NCI-H1092 treated with DMSO at 0.1 percent for 48 hours (cell line): ENCODE measurements at places on chromosomes 7 and 10.

GRCh38 chr10:97499561-97500296, 1.0 kb downstream of the UBTD1 start:
- DNase-seq = no peak

GRCh38 chr10:102752934-102753664, 9.4 kb downstream of the WBP1L start:
- no peak for DNase-seq

DNA sequence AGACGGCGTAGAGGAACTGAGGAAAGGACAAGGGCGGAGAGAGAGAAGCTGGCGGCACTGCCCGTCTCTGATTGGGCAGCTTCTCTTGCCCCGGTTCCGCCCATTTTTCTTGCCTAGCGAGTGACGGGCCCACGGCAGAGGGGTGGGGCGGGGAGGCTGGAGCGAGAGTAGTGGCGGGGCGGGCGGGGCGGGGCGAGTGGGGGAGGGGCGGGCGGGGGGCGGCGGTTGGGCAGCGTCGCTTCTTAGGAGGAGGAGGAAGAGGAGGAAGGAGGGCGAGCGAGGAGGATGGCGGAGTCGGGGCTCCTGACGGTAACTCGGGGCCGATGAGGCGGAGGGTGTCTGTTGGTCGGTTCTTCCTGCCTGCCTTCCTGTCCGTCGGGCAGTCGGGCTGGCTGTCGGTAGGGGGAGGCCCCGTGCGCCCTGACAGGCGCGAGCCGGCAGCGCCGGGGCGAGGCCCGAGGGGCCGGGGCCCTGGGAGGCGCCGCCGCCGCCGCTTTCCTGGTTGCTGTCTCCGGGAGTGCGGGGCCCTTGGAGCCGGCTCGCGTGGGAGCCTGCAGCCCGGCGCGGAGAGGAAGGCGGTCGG, at the start of gene SHOC2:
Gene SHOC2 (plus strand): TSS at position 256 of the 583 bp plus-strand sequence. CDS start 44,755 bp downstream, outside the sequence.
- DNase-seq = no peak

GRCh38 chr10:51620131-51620530, 79.3 kb downstream of the CSTF2T start:
- no peak for DNase-seq

DNA sequence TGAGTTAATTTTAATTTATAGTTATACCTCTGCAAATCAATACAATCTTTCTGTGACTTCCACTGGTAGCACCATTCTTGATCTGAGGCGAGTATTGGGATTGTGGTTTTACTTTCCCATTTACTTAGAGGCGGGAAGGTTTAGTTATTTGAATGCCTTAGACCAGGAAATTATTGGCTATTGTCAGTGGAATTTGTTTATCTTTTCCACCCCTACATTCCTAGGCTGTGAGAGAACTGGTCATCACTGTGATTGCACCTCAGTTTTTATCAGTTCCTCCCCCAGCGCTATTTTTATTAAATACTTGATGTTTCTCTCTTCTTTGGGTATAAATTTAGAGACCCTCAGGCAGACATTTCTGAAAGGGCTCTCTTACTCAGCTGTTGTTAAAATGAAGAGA, 29.9 kb downstream of the CDK14 start:
- DNase-seq = no peak

DNA sequence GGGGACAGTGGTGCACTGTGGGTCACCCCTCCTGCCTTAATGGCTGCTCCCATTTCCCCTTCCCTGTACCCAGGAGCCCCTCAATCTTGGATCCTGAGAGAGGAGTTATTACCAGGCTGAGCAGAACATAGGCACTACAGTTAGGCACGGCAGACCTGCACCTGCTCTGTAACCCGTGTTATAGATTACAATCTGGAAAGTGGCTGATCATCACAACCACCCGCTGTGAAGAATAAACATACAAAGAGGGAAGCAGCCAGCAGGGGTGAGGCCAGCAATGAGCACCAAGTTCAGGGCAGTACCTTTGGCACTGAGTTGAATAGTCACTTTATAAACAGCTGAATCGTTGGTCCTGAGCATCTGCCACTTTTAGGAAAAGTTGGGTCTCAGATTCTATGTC, 1.7 kb downstream of the CDHR1 start:
- DNase-seq = peak; percentile 81

GRCh38 chr10:44938956-44939355, 20.6 kb upstream of the RASSF4 start:
- no peak for DNase-seq

DNA sequence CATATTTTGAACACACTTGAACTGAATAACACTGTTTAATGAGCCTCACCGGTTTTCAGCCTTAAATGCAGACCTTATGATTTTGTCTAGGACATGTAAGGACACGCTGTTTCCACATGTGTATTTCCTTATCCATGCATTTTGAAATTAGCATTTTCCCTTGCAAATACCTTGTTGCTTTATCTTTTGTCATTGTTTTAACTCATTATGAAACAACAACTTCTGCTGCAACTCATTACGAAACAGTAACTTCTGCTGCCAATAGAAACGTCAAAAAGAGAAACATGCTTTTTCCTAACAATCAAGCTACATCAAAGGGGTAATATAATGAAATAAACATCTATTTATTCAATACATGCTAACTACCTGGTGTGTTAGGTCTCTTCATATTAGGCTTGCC, 322.0 kb downstream of the AGMO start:
- DNase-seq = no peak

- no peak for DNase-seq
Observed at GRCh38 chr7:14894826-14895225, 7.7 kb downstream of the DGKB start.

GRCh38 chr7:114759347-114760062, 162.4 kb upstream of the MDFIC start:
- peak; percentile 95 for DNase-seq

DNA sequence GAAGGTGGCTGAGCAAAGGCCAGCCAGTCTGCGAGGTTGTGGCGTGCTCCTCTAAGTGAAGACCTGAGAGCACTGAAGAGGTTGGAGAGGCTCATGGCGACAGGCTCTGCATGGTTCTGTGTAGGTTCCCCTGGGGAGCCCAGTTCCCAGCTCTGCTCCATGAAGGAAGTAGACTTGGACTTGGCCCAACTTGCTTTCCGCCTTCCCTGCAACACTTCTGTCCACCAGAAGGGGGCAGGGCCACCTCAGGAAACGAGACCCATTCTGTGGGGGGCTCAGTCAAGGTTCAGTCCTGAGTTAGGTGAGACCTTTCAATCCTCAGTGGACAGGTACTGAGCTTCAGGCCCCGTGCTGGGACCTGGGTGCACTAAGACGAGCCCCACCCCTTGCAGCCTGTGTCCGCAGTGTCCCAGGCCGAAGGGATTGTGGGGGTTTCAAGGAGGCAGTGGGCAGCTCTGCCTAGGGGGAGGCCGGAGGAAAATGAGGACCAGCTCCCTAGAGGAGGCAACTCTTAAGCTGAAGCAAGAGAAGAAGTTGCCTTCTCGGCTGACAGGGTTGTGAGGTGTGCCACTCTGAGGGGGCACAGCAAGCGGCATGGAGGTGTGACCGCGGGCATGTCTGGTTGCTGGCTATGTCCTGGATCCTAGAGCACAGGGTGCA, 15.0 kb upstream of the PCBD1 start:
- DNase-seq = peak; percentile 36

- no peak for DNase-seq
Observed at GRCh38 chr7:30424506-30424905, 54.1 kb downstream of the NOD1 start.

- DNase-seq = no peak
Observed at GRCh38 chr7:108515630-108516029, 10.3 kb downstream of the PNPLA8 start.

DNA sequence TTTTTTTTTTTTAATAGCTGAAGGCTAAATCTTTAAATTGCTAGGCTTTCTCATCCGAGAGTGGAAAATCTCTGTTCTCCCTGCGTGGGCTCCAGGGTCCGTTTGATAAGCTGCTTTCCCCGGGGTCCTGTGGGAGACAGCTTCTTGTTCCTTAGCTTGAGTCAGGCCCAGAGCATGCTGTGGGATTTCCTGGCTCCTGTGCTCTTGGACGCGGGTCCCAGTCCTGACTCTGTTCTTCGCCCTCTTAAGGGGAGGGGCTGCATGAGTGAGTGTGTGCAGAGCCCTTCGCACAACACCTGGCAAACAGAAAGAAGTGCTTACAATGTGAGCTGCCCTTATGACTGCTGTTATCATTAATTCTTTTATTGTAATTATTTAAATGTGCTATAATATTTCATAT, 133.5 kb downstream of the TACC2 start:
- DNase-seq = no peak

DNA sequence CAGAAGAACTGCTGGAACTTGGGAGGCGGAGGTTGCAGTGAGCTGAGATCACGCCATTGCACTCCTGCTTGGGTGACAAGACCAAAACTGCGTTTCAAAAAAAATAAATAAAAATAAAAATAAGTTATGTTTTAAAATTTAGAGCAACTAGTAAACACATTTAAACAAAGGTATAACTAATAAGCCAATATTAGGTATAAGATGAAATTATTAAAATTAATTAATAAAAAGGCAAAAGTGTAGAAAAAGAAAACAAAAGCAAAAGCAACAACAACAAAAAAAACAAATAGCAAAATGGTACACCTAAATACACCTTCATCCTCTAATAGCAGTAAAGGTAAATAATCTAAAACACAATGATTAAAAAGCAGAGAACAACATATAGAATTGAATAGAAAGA, 6.2 kb upstream of the OR6B1 start:
- no peak for DNase-seq

DNA sequence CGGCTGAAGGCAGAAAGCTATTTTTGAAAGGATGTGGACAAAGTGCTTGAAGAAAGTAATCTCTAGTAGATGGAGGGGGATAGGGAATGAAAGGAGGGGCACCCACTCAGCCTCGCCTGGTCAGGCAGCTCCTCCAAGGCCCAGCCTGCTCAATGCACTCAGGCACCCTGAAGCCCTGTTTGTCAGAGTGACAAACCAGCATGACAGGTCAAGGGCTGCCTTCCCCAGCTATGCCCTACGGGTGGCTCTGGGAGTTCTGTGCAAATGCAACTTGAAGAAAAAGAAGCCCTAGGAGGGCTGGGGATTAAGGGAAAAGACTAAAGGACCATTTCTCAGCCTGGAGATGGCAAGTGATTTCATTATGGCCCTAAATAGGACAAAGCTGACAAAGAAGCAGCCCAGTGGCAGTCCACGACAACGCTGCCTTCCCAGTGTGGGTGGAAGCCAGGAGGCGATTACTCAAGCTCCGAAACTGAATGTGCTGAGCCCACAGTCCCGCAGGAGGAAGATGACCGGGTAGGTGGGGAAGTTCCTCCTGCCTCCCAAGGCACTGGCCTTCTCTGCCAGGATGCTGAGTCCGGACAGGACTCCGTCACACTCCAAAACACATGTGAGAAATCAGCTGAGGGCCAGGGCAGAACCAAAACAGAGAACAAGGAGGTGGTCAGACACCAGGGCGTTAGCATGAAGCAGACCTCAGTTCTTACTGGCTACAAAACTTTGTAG, 16.3 kb downstream of the LIPA start:
- no peak for DNase-seq
